ENCODE measurements at places on chromosomes 7 and 10.
A peak's percentile ranks its signal among the peaks of the same experiment; 100 is the strongest.

DNA sequence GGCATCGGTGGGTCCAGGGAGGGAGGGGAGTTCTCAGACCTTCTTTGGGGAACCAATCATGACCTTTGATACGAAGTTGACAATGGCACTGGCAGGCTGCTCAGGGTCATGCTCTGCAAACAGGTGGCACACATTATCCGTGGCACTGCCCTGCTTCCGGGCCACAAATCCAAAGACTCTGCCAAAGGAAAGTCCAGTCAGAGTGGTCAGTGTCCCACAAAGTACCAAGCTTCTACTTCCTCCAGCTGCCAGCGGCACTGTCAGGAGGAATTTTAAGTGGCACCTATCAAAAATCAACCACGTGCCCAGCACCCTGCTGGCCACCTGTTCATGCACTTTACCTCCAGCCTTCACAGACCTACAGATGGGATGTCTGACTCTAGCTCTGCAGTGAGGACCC lies 303.9 kb downstream of the TNS3 start:
- no peak for DNase-seq

DNA sequence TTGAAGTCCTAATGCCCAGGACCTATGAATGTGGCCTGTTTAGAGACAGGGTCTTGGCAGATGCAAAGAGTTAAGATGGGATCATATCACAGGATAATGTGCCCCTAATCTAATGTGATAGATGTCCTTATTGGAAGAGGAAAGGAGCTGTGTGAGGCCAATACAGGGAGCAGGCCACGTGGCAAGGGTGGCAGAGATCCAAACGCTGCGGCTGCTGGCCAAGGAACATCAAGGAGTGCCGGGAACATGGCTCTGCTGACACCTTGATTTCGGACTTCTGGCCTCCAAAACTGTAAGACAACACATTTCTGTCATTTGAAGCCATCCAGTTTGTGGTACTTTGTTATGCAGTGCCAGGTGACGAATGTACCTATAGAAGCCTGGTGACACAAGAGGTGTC lies 37.7 kb upstream of the EZH2 start:
- no peak for DNase-seq

DNA sequence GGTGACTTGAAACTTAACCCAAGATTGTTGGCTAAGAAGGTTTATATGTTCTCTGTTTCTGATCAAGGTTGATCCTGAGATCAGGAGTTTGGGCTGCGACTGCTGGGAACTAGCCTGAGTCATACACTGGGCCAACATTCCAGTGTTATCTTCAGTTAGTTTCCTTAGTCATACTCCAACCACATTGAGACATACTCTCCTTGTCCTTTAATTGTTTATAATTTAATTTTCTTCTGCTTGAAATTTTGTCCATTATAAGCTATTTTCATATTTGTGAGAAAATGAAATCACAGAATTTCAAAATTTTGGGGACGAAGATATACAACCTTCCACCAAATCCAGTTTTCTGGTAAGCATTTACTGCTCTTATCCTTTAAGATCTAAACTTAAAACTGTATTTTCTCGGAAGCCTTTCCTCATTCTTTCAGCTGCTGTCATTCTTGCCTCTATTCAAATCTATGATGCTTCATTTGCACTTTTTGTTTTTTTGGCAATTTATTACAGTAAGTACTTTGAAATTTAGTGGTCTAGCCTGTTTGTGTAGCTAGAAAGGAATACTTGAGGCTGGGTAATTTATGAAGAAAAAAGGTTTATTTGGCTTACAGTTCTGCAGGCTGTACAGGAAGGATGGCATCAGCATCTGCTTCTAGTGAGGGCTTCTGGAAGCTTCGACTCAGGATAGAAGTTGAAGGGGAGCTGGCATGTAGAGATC lies 63.4 kb upstream of the POT1 start:
- DNase-seq, result peak; percentile 60

DNA sequence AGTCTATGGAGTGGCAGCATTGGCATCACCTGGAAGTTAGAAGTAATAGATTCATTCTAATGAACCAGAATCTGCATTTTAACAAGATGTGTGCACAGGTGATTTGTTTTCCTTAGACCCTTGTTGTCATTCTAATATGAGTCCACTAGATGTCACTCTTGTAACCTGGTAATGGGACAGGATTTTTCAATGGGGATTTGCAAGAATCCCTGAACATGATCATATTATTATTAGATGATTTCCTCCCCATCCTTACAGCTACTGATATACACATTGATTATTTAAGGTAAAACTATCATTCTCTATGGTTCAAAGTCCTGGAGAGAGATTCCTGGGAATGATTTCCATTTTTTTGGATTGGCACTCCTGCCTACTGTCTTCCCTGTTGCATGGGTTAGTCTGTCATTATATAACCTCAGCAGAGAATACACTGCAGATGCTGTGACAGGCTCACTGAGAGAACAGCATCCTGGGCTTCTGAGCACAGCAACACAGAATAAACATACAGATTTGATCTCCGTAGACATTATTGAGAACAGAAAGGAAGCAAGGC lies 194.9 kb downstream of the SUGCT start:
- DNase-seq, result peak; percentile 3

DNA sequence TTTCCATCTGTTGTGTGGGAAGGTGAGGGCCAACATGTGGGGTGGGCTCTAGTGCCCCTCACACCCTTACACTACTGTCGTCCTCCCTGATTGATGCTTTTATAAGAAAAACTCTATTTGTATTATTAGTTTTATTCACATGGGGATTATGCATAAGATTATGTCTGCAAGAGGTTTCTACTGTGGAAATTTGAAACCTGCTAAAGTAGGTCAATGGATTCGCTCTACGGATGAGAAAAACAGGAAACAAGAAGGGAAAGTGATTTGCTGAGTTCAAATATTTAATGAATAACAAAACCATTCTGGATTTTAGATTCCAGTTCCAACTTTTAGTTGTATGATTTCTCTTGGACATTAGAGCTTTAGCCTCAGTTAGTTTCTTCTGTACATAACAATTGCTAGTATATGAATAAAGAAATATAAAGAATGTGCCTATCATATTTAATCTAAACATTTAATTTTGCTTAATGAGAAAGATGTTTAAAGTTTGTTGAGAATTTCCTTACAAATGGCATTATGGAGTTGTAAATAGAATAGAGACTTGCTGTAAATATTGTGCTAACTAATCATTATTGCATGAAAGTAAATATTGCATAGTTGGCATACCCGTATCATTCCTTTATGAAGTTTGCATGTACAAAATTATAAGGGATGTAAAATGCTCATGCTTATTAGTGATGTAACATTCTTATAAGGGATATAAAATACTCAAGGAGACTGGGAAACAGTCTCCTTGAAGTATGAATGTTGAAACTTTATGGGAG lies 193.8 kb downstream of the THSD7A start:
- DNase-seq, result no peak

DNA sequence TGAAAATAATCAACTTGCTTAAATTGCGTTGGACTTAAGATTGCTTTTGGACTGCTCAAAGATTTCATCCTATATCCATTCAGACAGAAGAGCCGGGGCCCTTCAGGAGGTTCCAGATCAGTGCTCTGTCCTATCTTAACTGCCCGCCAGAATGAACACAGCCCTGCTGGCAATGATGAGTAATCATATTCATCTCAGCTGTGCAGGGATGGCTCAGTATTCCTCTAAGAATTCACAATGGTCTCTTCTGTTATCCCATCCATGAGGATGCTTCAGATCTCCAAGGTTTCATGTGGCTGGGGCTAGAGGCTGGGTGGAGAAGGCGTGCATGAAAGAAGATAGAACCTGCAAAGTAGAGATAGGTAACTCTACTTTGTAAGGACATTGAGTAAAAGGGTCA lies 80.0 kb upstream of the NPVF start:
- DNase-seq, result no peak

DNA sequence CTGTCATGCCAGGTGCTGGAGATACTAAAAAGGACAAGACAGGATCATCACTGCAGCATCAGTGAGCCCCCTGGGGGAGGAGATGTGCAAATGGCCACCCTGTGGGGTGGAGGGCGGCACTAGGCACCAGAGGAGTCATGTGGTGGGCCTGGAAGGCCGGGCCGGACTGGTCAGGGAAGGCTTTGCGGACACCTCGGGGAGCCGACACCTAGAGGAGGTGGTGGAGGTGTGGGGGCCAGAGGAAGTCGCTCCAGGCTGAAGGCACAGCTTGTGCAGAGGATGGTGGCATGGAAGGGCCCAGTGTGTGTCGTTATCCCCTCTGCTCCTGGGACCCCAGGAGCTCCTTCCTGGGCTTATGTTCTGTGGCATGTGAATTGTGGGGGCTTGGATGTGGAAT lies 437.7 kb downstream of the RPS24 start:
- no peak for DNase-seq

- DNase-seq, result no peak
Measured at GRCh38 chr7:12638851-12639456, 48.5 kb upstream of the ARL4A start.

GRCh38 chr7:71601851-71602250 lies 469.9 kb downstream of the GALNT17 start:
- no peak for DNase-seq

DNA sequence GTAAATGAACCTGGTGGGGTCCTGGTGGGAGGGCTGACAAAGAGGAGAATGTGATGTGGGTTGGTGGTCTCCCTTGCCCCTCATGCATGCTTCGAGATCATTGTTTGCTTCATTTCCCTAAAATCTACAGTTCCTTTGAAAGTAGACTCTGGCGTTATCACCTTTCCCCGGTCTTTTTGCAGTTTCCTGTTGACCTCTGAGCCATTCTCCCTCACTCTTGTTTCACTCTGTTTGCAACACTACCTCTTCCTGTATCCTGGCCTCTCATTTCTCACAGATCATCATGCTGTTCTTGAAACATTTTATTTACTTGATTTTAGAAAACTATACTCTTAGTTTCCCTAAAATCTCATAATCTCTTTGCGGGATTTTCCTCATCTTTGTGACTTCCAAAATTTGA lies 179.8 kb downstream of the WNT2 start:
- no peak for DNase-seq

DNA sequence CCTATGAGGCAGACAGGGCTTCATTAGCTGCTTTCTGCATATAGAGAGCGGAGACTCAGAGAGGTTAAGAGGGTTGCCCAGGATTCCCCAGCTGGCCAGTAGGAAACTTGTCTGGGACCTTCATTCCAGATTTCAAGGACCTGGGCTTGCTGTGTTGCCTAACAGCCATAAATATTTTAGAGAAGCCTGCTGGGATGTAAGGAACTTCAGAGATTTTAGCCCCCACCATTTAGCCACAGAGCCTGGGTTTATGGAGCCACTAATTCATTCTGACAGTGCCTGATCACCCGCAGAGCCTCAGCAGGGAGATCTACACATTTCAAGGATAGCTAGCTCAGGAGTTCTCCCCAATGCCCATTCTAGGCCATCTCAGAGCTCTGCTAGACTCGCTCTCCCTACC lies 56.6 kb upstream of the TRUB1 start:
- DNase-seq, result no peak

- DNase-seq, result peak; percentile 46
Measured at GRCh38 chr7:30984359-30985107, 20.8 kb downstream of the GHRHR start.

Measured in epithelial cell of prostate (primary cell).